ENCODE measurements at places on chromosomes 7 and 10.

- DNase-seq, result peak; percentile 69
Observed at GRCh38 chr10:120456626-120457430, at the start of gene PLPP4. Gene PLPP4, plus strand, starts transcription at chr10:120457227. Its CDS starts 79 bp downstream, at chr10:120457306.

- DNase-seq, result no peak
Observed at GRCh38 chr7:32217341-32218153, 147.3 kb upstream of the PDE1C start.

- no peak for DNase-seq
Observed at GRCh38 chr7:155831807-155832524, 19.7 kb upstream of the SHH start.

GRCh38 chr7:98221611-98222532 lies 10.6 kb downstream of the BHLHA15 start:
- no peak for DNase-seq

DNA sequence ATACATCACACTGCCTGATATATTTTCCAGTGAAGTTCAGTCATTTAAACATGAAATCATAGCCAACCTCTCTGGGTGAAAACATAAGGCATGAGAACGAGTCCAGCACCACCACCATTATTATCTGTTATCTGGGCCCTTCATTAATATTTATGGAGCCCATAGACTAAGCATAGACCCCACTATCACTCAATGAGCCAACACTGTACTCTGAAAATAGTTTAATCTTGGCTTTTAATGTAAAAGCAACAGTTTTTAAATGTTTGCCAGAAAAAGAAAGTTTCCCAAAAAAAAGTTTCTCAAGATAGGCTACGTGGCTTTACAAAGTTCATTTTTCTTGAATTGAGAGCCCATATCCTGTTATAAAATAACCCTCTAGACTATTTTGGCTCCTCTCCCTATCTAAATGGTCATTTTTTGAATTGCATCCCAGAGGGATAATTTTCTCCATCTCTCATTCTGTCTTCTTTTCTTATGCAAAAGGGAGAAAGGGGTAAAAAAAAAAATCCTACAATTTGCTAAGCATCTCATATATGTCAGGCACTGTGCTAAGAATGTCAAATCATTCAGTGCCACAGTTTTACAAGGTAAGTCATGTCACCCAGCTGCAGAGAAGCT lies 66.1 kb downstream of the FZD1 start:
- no peak for DNase-seq

Data from kidney (tissue), 22 donors.